Upper lobe of left lung (tissue), 6 donors: ENCODE measurements at places on chromosomes 5 and 9. TPM values are rescaled to one million over a fixed set of nuclear protein-coding genes. Genes with fewer than 3 reads are reported as not detected.

Gene SCGB3A2
- 635 TPM for total RNA-seq

Gene CMBL
- total RNA-seq = 19.1 TPM

DNA sequence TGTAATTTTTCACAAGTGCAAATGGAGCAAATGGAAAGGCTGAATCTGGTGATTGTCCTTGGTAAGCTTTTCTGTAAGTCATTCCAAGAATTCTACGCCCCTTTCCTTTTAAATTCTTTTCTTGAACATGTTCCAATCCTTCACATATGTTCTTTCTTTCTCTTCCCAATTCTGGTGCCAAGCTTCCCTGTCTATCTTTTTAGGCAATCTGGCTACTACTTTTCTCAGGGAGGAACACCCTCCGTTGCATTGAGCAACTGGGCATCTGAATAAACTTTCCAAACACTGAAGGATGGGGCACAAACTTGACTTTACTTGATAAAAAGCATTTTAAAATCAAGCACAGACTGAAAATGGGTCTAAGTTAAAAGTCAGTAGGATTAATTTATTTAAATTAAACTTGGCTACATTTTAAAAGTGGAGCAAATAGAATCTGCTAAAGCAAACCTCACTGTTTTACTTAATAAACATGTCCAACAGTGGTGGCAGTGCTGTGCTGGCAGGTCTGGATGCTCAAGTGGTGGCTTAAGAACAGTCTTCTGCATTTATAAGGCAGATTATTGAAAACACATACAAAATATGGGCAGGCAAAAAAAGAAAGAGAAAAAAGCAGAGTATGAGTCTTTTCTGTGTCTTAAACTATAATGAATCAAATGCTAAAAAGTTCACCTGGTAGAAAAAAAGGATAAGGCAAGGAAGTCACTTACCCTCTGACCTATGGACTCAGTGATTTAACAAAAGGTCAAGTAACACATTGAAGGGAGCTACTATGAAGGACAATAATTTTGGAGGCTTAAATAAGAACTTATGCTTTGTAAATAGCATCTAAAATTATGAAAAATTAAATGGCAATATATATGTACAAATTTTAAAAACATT lies 5.4 kb downstream of the ELL2 start:
- no peak for DNase-seq

GRCh38 chr5:114255260-114255659 lies 106.6 kb upstream of the KCNN2 start:
- no peak for DNase-seq

- no peak for DNase-seq
These were observed 98.5 kb downstream of the GABBR2 start for GRCh38 chr9:98610211-98610610.

- no peak for DNase-seq
These were observed 1029.9 kb upstream of the WWC1 start for GRCh38 chr5:167261309-167262100.

DNA sequence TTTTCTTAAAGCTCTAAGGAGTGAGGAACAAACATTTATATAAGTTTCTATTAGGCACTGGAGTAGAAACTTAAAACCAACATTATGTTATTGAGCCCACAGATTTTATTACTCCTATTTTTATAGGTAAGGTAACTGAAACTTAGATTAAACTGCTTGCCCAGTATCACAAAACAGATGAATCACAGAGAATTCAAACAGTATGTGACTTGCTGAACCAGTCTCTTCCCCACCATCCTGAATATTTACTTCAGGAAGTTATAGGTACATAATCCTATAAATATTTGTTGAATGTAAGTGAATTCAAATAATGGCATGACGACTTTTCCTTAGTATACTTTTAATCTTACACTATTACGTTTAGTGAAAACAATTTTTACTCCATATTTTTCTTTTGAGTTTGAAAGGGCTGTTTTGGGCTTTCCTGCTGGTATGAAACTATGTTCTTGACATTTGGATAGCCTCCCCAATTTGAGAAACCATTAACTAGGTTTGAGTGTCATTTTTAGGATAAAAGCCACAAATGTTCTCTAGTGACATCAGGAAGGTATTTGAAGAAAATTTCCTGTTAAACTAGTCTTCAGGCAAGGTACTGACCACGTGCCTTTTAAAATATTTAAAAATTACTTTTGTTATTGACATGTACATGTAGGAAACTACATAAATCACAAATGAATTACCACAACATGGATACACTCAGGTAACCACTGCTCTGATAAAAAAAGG lies 39.3 kb downstream of the PRRC1 start:
- no peak for DNase-seq
